ENCODE measurements at places on chromosomes 2 and 18. TPM values are rescaled to one million over a fixed set of nuclear protein-coding genes. Genes with fewer than 3 reads are reported as not detected.

ABHD1 gene
- total RNA-seq = 0.56 TPM

NABP1 gene
- 71.8 TPM for total RNA-seq

NYAP2 gene
- total RNA-seq = not detected

KCNK3 gene
- total RNA-seq = not detected

DCC gene
- not detected for total RNA-seq

MC5R gene
- total RNA-seq = not detected

OBSL1 gene
- 76.5 TPM for total RNA-seq

All from Calu3 (cell line).